ENCODE measurements at places on chromosomes 7 and 10.
A peak's percentile ranks its signal among the peaks of the same experiment; 100 is the strongest.

DNA sequence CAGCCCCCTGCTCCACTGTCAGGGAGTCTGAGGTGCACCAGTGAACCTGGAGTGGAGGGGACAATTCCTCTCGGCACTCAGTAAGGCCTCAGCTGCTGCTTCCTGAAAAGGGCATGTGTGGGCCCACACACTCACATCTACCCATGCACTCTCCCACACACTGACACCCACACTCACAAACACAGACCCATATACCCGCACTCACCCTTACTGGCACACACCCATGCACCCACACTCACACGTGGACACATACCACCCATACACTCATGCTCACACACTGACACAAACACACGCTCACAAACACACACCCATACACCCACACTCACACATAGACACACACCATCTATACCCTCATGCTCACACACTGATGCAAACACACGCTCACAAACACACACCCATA is 31.9 kb downstream of the ADAMTS14 start:
- no peak for DNase-seq

GRCh38 chr7:69643708-69644445 is 45.6 kb downstream of the AUTS2 start:
- DNase-seq: no peak

- no peak for DNase-seq
These were observed 14.7 kb downstream of the ZNF488 start for GRCh38 chr10:47369251-47369894.

DNA sequence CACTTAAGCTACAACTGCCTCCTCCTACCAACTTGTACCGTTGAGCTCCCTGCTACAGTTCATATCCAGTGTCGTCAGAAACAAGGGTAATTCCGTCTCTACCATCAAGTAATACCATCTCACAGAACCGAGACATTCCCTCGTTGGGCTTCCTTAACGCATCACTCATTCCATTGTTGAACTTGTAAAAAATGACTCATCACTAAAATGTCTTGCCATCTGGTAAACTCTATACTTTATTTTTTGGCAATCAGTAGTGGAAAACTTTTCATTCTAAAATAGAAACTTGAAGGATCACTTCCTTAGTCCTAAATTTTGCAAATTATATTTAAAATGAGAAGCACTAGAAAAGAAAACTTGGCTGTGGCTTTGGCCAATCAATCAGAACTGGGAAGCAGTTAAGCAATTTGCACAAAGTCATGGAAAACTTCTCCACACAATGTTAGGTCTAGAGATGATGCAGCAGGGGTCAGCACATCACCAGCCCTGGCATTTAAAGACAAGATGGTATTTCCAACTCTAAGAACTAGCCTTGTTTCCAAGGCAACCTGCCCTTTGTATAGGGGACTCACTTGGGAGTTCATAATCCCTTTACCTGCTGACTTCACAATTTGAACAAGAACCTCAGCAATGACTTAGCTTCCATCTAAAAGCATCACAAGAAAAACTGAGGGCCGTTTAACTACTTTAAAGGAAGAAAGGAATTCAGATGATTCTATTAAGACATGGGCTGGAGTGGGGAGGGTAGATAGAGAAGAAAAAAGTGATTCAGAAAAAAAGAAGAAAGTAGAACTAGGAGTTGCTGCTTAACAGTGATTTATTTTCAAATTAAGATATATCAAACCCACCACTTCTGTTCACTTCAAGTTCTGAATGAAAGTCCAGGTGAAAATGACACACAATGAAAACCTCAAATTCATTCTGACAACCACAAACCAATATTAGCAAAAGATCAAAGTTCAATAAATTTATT is 288.1 kb downstream of the PARD3 start:
- peak; percentile 95 for DNase-seq

DNA sequence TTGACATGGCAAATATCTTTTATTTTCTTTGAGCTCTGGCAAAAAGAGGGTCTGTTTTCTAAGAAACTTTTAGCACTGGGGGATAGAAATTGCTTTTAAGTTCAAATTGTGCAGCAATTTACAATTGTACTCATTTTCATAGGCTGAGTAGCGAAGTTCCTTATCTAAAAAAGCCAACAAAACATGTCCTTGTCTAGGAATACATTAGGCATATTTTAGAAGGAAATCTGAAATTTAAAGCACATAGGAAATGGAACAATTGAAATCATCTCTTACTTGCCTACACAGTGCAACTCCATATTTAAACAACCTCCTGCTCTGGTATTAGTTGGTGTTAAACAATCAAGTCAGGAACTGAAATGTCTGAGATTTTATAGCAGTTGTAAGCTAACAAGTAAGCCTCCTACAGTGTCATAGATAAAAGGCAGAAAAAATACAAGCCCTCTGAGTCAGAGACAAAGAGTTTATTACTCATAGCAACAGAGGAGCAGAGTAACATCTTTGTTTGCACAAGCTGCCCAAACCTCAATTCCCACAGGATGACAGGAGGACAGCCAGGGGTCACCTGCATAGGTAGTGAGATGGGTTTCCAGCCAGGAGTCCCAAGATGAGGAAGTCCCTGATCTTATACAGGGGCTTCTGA is 280.2 kb upstream of the HGF start:
- peak; percentile 78 for DNase-seq

DNA sequence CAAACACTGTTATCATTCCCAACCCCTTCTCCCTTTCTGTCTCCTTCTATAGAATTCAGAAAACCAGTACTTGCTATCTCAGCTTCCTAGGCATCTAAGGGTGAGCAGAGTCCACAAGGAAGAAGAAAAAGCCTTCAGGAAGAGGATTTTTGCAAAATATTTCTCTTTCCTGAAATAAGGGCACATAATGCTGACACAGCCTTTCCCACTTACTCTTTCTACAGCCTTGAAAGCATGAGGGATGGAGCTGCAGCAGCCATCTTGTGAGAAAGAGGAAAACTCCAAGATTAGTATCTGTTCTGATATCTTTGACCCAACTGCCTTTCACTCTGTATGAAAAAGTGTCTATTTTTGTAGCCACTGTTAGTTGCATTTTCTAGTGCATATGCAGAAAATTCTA is 826.2 kb downstream of the KCNMA1 start:
- DNase-seq: no peak

GRCh38 chr7:148588670-148589131 is 1.9 kb upstream of the C7orf33 start:
- no peak for DNase-seq

- DNase-seq: peak; percentile 77
These were observed 68.9 kb downstream of the PHTF2 start for GRCh38 chr7:77867537-77867865.

- no peak for DNase-seq
These were observed 171.7 kb downstream of the PLXDC2 start for GRCh38 chr10:19987931-19988330.

GRCh38 chr7:143387156-143387975 is 6.2 kb downstream of the ZYX start:
- DNase-seq: no peak

- no peak for DNase-seq
These were observed 11.6 kb upstream of the ORAI2 start for GRCh38 chr7:102421706-102422240.

- DNase-seq: no peak
These were observed 506.4 kb downstream of the KCNMA1 start for GRCh38 chr10:77131214-77131613.

DNA sequence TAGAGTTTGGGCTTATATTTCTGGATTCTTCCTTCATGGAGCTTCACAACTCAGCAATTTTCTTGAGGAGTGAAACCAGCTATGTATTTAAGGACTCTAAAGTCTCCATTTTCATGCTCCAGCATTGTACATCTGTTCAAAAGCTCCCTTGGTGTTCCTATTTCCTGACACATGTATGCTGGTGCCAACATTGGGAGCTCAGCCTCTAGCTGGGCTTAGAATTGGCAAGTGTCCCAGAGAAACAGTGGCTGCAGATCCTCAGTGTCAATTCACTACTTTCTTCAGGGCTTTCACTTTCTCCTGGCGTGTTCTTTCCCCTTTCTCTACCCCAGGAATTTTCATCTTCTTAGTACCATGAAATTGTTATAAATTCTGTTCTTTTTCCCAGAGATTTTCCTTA is 103.1 kb downstream of the ZNF467 start:
- peak; percentile 51 for DNase-seq

DNA sequence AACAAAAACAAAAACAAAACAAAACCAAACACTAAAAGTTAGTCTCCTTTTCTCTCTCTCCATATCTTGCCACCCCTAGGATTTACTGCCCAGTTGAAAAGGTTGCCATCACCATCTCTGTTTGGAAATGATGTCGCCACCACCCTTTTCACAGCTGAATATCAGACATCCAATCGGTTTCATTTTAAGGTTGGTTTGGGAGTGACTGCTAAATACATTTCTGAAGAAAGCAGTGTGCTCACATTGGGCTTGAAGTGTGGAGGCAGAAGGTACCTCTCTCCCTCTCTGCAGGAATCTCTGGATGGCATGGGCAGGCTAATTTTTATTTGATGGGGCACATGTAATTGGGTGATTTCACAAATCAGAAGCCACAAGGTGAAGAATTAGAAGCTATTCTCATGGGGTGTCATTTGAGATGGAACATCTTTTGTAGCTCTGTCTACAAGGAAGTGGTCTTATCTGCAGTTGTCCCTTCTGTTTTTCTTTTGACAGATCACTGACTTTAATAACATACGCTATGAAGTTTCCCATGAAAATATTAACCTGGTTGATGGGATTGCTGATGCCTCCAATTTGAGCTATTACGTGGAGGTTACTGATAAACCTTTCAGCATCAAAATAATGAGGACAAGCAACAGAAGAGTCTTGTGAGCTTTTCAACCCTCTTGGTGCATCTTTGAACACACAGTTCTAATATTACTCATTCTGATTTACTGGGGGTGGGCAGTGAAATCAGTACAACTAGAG is 20.1 kb downstream of the MGAM2 start:
- DNase-seq: no peak

GRCh38 chr10:77445547-77445946 is 192.1 kb downstream of the KCNMA1 start:
- no peak for DNase-seq

DNA sequence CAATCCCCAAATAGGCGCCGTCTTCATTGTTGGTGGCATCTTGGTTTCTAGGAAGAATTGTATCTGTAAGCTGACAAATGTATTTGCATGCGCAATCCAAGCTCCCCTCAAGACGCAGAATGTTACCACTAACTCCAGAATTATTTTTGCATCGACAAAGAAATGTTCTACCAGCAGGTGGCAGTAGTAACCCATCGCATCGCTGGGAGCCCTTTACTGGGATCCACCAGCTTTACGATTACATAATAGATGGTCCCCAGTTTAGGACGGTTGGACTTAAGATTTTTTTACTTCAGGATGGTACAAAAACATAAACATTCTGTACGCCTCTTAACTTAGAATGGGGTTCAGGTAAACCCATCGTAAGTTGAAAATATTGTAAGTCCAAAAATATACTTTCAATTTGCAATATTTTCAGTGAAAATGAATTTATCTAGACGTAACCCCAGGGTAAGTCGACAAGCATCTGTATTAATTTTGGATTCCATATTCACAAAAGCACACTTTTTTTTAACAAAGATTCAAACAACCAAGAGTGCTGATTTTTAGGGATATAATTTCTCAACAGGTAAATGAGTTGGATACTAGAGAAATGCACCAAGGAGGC is 114.0 kb upstream of the COBL start:
- DNase-seq: peak; percentile 28

- DNase-seq: no peak
These were observed 49.4 kb downstream of the CPEB3 start for GRCh38 chr10:92241501-92241900.

- no peak for DNase-seq
These were observed 183.2 kb downstream of the SEM1 start for GRCh38 chr7:96526496-96526895.

DNA sequence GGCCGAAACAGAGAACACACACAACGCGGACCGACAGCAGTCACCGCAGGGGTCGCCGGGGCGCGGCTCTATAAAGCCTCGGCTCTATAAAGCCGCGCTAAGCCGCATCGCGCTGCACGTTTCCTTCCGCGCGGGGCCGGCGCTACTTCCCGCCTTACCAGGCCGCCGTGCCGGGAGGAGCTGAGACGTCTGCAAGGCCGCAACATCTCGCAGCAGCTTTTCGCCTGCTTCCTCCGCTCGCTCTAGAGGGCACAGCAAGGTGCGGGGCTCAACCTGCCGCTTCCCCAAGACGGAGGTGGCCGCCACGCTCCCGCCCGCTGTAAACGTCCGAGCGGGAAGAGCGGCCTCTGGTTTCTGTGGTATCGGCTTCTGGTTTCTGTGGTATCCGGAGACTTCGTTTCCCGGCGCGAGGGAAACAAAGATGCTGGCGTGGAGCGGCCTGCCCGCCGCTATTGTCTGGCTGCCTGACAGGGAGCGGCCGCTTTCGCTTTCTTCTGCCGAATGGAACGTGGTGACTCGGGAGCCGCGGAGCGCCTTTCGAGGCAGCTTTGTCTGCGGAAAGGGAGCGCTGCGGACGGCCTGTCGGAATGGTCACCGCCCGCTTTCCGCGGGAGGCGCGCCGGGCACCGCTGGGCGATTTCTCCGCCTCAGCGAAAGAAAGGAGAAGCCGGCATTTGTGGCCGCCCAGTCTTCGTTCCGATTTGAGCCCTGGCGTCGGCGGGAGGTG is 91.8 kb downstream of the SPAG6 start:
- peak; percentile 90 for DNase-seq

GRCh38 chr10:43287056-43288007 is 20.5 kb upstream of the RASGEF1A start:
- DNase-seq: no peak

DNA sequence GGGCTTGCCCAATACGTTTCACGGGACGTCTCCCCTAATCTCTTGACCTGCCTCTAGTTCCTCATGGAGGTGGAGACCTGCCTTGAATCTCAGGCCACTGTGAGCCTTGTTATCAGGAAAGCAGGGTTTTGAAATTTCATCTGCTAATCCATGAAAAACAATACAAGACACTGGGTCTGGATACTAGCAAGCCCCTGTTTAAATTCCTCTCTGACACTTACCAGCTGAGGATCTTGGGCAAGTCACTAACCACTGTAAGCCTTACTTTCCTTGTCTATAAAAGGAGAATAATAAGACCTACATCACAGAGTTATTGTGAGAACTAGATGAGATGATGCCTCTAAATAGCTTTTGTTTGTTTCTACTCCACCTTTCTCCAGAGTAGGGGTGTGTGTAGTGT is 303.6 kb downstream of the FGFR2 start:
- DNase-seq: no peak

GRCh38 chr7:131948434-131949053 is 392.1 kb upstream of the PODXL start:
- DNase-seq: no peak

DNA sequence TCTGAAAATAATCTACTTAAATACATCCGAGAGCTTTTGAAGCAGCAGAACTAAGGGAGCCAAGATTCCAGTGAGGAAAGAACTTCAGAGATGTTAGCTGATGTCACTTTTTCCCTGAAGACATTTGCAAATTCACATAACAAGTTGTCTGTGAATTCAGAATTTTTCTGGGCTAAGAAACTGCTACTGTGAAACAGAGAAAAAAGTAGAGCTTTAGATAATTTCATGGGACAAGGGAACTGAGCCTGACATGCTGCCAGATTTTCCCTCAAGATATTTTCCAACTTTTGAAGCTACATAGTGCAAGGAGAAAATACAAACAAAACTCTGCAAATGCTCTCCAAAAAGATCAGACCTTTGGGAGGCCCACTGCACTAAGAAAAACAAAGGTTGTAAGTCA is 484.2 kb downstream of the ANKRD7 start:
- DNase-seq: no peak

GRCh38 chr10:112215342-112215774 is 31.8 kb upstream of the GPAM start:
- DNase-seq: no peak

- no peak for DNase-seq
These were observed 46.0 kb upstream of the KDM7A start for GRCh38 chr7:140222814-140223213.

Data from EL (cell line).